Fibroblast of mammary gland (primary cell): ENCODE measurements at places on chromosomes 12 and 14.

- DNase-seq: no peak
Measured at GRCh38 chr12:130642856-130643255, 73.2 kb downstream of the RIMBP2 start.

- DNase-seq: peak; percentile 10
Measured at GRCh38 chr12:53268630-53269562, 797 bp downstream of the ESPL1 start.

DNA sequence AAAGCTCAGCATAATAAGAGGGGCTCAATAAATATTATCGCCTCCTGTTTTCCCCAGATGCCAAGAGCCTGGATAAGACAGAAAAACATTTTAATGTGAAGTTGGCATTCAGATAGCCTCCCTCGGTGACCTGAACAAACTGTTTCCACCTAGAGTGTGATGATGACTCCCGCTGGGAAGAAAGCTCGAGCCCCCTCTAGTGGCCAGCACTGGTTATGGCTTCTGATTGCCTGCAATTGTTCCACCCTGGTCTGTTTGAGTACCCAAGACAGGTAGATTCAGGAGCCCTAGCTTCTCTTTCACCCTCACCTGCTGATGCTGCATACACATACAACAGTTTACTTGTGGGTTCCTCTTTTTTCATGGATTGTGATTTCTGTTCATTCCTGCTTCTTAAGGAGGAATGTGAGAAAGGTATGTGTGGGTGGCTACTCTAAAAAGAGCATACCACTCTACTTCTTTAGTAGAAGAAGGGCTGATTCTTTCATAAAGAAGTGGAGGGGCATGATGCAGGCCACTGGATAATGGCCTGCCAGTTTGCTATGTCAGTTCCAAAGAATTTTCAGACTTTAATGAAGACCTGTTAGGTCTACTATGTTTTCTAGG is 6.4 kb downstream of the ERG28 start:
- DNase-seq: peak; percentile 70

- no peak for DNase-seq
Measured at GRCh38 chr12:96143827-96144565, 50.2 kb upstream of the ELK3 start.

DNA sequence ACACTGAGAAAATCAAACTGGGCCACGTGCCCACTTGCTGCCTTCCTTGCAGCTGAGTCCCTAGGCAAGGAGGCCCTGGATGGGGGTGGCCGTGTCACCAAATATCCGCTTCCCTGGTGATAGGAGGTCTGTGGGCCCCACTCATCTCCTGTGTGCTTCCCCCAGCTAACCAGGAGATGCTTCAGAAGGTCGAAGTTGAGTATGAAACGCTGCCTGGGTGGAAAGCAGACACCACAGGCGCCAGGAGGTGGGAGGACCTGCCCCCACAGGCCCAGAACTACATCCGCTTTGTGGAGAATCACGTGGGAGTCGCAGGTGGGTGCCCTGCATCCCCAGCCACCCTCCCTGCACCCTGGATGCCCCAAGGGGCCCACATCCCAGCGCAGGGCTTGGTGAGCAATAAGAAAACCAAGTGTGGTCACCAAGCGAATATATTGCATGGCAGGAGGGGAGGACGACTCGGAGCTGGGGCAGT is 6.8 kb upstream of the SIVA1 start:
- DNase-seq: no peak

DNA sequence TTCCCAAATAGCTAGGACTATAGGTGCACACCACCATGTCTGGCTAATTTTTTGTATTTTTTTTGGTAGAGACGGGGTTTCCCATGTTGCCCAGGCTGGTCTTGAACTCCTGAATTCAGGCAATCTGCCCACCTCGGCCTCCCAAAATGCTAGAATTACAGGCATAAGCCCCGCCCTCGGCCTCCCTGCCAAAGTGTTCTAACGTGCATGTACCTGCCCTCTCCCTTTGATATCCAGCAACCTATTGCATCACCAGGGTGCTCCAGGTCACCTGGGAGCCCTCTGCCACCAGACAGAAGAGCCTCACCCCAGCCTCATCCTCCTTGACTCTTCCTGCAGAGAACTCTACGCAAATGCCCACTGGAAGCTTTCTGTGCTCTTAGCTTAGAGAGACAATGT is 2.2 kb upstream of the EML1 start:
- DNase-seq: no peak

DNA sequence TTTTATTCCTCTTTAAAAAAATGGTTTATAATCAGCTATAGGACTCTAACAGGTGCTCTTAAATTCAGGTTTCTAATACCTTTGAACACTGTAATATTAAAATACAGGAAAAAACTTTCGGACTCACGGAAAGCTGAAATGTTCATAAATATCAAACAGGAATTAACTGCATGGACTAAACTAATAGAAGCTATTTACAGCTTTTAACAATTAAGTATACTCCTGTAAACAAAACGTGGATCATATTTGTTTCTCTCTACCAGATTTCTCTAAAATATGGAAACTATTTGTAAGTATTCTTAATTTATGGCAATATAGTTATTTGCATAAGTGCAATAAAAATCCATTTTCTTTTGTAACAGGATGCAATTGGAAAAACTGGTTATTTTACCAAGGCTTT is 108.9 kb upstream of the RESF1 start:
- no peak for DNase-seq

DNA sequence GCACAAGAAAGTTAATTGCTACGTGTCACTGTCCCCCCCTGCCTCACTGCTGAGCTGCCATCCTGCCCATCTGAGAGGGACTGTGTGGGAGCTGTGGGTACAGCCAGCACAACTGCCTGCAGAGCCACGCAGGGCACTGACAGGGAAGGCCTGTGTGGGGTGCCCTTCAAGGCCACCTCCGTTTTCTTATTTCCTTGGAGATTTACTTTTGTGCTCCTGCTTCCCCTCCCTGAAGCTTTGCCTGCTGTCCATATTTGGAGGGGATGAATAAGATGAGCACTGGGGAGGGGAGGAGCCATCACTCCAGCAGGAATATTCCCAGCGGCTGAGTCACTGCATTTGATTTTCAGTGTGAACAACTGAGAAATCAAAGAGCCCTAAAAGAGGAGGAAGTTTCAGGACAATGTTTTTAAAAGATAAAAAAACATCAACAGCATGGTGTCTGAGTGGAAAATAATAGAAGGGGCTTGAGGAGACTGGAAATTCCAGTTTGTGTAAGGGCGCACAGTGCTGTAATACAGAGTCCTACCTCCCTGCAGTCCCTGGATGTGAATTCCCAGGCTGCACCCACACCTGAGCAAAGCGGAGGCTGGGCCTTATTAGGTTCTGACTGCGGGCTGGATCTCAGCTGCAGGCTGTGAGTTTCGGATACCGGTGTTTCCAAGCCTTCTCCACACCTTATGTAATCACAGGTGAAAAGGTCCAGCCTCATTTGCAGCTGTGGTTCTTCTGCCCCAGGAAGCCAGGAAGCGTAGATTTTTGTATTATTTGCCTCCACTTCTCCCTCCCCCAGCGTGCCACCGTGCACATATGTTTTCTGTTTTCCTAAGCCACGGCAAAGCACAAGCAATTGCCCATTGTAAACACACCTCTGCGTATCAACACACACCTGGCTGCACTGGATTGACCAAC is 192.6 kb upstream of the BCL2L14 start:
- DNase-seq: peak; percentile 73

DNA sequence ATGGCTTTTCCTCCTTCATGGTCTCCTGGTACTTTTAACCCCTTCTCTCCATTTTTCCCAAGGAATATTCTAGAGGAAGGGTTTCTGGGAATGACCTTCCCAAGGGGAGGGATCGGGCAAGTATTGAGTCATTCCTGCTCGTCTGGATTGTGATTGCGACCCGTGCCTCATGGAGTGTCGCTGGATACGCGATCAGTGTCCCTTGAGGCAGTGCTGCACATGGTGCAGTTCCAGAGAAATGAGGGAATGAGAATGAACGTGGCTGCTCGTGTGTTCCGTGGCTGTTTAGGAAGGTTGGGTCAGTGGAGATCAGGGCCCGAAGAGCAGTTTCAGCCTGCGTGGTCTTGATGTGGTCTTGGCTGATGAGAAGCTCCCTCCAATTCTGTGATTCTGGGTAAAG is 234.4 kb downstream of the CACNA1C start:
- peak; percentile 36 for DNase-seq

GRCh38 chr14:49461529-49462401 is 124.4 kb downstream of the RPS29 start:
- DNase-seq: peak; percentile 82

GRCh38 chr14:35878272-35879150 is 52.4 kb downstream of the BRMS1L start:
- DNase-seq: peak; percentile 93

- no peak for DNase-seq
Measured at GRCh38 chr12:30965613-30965985, 39.1 kb downstream of the TSPAN11 start.

GRCh38 chr14:67425608-67426007 is 13.6 kb upstream of the PLEK2 start:
- DNase-seq: no peak

DNA sequence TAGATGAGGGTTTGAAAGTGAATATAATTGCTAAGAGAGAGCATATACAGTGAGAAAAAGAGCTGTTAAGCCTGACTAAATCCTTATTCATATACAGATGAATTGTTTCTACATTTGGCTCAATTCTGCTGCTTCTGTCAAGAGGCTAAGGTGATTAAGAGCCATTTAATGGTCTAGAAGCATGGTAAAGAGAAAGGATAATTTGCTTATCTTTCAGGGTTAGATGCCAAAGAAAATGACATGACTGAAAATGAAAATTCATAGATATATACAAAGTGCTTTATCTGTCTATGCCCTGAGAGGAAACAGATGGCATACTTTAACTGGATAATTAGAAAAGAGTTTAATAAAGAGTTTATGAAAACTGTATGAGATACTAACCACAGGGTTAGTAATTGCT is 834.9 kb downstream of the SLC6A15 start:
- no peak for DNase-seq

- peak; percentile 56 for DNase-seq
Measured at GRCh38 chr14:101965181-101965544, 790 bp downstream of the DYNC1H1 start.

- DNase-seq: peak; percentile 69
Measured at GRCh38 chr12:51351913-51352532, 5.5 kb upstream of the CELA1 start.

GRCh38 chr12:121030576-121031212 is 8.4 kb downstream of the OASL start:
- DNase-seq: no peak

- no peak for DNase-seq
Measured at GRCh38 chr14:101478796-101479410, 82.4 kb upstream of the DIO3 start.

GRCh38 chr12:43396671-43397070 is 155.3 kb downstream of the ADAMTS20 start:
- DNase-seq: no peak

DNA sequence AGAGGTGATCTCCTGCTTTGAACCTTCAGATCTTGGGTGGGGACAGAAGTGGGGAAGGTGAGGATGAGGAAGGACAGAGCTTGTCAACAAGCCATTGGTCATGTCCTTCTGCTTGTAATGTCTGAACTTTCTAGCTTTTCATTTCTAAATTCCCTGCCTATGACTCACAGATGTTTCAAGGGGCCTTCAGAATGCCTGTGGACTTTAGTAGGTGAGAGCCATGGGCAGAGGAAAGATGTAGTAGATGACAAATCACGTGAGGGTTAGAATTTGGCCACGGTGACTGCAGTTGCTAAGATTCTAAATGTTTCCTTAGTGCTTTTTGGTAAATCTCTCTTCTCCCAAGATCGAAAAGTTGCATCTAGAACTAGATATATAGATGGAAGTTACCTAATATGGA is 18.7 kb upstream of the CREBL2 start:
- DNase-seq: peak; percentile 27

- peak; percentile 14 for DNase-seq
Measured at GRCh38 chr14:106872611-106873446, 1346.4 kb downstream of the TMEM121 start.

GRCh38 chr14:94795372-94795771 is 25.5 kb upstream of the GSC start:
- no peak for DNase-seq

DNA sequence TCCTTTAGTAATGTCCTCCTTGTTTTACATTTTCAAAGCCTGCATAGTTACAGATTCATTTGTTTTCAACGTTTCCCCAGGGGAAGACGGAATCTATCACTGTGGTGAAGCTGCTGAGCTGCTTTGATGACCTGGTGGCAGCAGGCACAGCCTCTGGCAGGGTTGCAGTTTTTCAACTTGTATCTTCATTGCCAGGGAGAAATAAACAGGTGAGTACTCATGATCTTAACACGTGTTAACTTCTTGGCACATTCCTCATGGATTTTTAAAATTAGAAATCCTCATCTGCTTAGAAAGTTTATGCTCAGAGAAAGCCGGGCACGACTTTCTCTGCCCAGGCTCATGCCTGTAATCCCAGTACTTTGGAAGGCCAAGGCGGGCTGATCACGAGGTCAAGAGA is 44.5 kb downstream of the TECPR2 start:
- no peak for DNase-seq

- no peak for DNase-seq
Measured at GRCh38 chr12:112798048-112798760, 6.7 kb downstream of the RPH3A start.
